DMS79 treated with DMSO at 0.1 percent for 48 hours (cell line): ENCODE measurements at places on chromosomes 6 and 20.

GRCh38 chr6:111159633-111160032 lies 72.3 kb downstream of the SLC16A10 start:
- no peak for DNase-seq

DNA sequence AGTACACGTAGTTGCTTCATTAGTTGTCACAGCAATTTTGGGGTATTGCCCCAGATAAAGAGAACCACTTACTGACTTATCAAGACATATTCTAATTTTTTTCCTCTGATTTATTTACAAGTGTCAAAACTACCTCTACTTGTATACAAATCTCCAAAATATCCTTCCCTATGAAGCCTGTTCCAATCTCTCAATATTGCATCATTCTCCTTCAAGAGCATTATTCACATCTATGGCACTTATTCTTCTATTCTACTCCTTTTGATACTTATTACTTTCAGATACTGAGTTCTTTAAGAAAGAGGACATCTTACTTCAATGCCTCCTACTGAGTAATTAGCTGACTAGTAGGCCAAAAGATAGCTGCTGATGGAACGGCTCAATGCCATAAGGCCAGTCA lies 105.2 kb downstream of the SMLR1 start:
- DNase-seq, result no peak

DNA sequence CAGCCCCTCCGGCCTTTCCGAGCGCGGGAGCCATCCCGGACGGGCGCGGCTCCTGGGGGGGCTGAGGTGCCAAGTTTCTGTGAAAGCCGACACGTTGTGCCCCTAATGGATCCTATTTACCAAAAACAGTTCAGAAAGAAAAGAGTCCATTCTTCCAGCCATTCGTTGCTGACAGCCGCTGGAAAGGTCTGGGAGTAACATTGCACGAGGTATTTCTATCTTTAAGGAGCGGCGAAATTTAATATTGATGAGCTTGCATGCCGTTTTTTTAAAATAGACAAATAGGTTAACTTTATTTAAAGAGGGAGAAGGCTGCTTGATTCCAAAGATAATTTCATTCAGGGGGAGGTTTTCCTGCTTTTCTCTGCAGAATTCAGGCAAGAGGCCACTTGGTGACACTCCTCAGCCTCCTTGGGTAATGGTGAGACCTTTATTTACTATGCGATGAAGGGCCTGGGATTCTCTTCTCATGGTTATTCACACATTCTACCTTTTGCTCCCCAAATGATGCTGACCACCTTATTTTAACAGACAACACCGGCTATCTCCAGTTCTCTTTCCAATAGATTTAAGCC lies 988 bp downstream of the TIAM2 start:
- peak; percentile 23 for DNase-seq

DNA sequence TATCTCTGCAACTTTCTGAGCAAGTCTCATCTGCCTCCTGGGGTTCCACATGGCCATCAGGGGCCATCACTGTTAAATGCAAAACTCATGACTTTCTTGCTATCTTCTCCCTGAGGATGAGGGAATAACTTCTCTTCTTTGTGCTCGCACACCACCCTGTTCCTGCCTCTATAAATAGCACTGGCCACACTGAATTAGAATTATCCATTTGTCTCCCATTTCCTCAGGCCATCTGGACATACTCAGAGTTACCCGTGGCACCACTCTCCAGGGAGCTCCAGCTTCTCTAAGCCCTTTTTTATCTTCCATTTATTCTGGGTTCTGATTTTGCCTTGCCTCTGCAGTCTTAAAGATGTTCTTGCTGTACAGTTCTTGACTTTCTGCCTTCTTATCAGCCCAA lies 72.8 kb upstream of the ECI2 start:
- no peak for DNase-seq

GRCh38 chr6:150417899-150418826 lies 49.4 kb downstream of the IYD start:
- DNase-seq, result peak; percentile 79

DNA sequence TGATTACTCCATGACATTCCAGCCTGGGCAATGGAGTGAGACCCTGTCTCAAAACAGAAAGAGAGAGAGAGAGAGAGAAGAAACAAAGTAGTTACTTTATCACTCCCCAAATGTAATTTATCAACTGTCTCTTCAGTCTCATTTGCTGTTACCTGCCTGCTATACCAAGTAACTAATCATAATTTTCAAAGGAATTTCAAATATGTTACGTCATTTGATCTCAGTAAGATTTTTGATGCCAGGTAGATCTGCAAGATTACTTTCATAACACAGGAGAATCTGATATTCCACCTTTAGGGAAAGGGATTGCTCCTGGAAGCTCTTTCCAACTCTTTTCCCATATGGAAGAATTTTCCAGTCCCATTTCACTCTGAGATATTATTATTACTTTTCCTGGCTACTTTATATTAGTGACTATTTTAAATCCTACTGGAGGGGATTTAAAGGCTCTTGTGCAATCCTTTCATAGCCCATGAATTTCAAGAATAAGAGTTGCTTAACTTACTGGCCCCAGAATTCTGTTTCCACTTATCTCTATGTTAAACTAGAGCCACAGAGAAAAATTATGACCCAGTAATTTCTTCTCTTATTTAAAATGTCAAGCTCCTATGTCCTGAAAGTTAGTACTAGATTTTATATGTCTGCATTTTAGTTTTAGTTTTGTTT lies 390.2 kb upstream of the FLRT3 start:
- DNase-seq, result no peak
